Germinal center (tissue), 1 donor: ENCODE measurements at places on chromosomes 7 and 10.

DNA sequence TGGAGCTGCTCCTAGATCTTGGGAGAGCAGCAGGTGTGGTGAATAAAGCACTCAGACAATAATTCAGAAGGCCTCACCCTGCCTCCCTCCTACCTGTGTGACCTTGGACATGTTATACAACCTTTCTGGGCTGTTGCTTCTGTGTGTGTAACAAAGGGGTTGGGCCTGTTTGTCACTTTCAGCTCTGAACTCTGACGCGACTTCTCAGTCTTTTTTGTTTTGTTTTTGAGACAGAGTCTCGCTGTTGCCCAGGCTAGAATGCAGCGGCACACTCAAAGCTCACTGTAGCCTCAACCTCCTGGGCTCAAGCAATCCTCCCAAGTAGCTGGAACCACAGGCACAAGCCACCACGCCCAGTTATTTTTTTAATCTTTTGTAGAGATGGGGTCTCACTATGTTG, 89.3 kb downstream of the DNMBP start:
- DNase-seq, result no peak

DNA sequence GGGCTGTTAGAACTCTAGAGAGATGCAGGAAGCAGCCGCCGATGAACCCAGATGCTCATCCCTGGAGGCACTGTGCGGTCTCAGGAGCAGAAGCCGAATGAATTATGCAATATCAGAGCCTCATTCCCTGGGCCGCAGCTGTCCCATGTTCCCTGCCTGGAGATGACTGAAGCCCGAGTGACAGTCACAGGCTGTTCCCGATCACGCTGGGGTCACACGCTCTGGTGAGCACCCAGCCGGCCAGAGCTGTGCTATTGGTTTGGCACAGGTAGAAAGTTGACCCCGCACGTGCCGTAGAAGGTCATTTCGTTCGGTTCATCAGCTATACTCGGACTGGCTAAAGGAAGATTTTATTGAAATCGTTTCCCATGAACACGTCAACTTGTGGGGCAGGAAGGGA, 140.5 kb upstream of the SH2B2 start:
- no peak for DNase-seq

DNA sequence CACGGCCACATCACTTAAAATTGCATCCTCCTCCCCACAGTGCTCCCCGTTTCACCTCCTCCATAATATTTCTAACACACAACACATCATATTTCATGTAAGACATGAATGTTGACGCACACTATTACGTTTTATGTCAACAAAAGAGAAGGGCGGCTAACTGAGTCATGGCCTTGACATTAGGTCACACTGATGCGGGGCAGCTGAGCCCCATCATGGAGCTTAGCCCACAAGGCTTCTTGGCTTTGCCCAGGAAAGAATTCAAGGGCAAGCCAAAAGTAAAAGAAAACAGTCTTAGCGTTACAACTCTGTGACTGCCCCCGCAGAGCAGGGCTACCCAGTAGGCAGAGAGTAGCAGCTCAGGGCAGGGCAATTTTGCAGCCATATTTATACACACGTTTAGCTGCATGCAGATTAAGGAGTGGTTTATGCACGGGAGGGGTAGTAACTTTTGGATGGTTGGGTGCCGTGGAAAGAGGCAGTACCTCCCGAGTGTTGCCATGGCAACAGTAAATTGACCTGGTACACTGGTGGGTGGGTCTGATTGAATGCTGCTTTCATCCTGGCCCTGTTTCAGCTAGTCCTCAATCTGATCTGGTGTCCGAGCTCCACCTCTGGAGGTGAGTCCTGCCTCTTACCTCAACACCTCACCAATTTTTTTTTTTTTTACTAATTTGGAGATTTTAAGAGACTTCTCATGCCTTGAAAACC, 156.2 kb upstream of the FRMD4A start:
- no peak for DNase-seq

DNA sequence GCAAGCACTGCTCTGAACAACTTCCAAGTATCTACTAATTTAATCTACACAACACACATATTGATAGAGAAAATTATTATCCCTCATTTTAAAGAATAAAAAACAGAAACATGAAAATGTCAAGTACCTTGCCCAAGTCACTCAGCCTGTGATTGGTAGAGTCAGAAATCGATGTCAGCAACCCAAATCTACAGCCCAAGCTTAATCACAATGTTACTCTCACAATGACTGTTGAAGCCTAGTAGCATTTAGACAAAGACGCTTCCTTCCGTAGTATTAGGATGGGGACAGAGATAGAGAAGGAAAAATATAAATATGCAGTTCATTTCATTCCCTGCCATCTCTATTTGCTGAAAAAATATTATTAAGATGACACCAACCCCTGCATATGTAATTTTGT, 242.5 kb downstream of the ELMO1 start:
- no peak for DNase-seq

- DNase-seq, result no peak
Observed at GRCh38 chr10:5453749-5454489, 41.6 kb downstream of the NET1 start.

- DNase-seq, result no peak
Observed at GRCh38 chr10:63115732-63116383, 17.3 kb upstream of the NRBF2 start.

- DNase-seq, result no peak
Observed at GRCh38 chr7:7562736-7563135, 3.9 kb upstream of the MIOS start.
